ENCODE measurements at places on chromosomes 13 and 19.
A peak's percentile ranks its signal among the peaks of the same experiment; 100 is the strongest.

- no peak for DNase-seq
These were observed 410.1 kb upstream of the HTR2A start for GRCh38 chr13:47306991-47307390.

DNA sequence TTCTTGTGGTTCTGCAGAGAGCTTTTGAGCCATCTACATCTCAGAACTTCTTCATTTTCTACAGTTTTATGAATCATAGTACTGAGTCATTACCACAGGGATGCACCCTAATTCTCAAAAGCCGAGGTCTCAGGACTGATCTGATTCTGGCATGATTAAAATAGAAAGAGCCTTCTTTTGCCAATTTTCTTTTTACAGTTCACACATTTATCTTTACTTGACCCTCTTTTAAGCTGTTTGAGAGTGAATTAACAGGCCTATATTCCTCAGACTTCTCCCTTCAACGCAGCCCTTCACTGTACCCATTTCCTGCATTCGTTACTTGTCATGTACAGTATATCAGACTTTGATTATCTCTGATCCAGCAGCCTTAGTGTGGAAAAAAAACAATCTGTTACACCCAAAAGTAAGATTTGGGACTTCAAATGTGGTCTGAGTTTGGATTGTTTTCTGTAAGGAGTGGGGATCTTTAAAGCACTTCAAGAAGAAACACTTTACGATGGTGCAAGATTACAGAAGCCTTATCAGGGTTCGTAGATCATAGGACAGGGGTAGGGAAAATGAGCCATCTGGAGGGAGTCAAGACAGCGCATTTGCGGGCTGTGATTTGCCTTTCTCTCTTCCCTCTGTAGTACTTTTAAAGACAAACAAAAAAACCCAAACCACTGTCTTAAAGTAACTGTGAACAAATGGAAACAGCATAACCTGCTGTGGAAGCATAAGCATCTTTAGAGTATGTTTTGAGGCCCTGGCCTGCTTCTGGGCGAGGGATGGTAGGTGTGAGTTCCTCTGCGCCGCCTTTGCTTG is 15.3 kb upstream of the GPR183 start:
- DNase-seq = no peak

DNA sequence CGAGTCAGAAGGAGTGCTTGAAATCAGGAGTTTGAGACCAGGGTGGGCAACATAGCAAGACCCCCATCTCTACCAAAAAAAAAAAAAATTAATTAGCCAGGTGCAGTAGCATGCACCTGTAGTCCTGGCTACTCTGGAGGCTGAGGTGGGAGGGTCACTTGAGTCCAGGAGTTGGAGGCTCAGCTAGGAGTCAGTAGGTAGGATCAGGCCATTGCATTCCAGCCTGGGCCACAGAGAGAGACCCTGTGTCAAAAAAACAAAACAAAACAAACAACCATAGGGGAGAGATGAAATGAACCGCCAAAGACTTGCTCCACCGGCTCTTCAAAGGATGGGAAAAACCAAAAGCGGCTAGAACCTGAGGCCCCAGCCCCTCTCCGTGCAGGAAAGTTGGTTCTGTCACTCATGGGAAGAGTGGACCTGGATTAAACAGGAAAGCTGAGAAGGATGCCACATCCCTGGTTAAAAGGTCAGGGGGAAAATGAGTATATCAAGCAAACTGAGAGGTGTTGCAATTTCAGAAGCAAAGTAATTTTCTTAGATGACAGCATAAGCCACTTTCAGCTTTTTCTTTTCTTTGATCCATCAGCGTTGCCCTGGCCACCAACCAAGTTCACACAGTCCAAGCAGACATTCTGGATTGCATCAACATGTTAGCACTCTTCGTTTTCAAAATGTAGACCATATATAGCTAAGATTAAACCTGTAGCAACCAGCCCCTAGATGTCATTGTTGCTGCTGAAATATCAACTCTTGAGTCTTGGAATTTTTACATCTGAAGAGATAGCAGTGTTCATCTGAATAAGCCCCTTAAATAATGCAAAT is 8.9 kb upstream of the ZNF507 start:
- no peak for DNase-seq

- DNase-seq = no peak
These were observed 777.1 kb downstream of the LIG4 start for GRCh38 chr13:107438251-107438650.

GRCh38 chr13:49810567-49811526 is 18.4 kb upstream of the KPNA3 start:
- no peak for DNase-seq

- no peak for DNase-seq
These were observed 35.3 kb downstream of the CEBPG start for GRCh38 chr19:33408538-33409434.

- DNase-seq = no peak
These were observed 46.8 kb downstream of the MIPEP start for GRCh38 chr13:23842406-23842805.

GRCh38 chr19:7226739-7227138 is 67.5 kb downstream of the INSR start:
- DNase-seq = no peak

DNA sequence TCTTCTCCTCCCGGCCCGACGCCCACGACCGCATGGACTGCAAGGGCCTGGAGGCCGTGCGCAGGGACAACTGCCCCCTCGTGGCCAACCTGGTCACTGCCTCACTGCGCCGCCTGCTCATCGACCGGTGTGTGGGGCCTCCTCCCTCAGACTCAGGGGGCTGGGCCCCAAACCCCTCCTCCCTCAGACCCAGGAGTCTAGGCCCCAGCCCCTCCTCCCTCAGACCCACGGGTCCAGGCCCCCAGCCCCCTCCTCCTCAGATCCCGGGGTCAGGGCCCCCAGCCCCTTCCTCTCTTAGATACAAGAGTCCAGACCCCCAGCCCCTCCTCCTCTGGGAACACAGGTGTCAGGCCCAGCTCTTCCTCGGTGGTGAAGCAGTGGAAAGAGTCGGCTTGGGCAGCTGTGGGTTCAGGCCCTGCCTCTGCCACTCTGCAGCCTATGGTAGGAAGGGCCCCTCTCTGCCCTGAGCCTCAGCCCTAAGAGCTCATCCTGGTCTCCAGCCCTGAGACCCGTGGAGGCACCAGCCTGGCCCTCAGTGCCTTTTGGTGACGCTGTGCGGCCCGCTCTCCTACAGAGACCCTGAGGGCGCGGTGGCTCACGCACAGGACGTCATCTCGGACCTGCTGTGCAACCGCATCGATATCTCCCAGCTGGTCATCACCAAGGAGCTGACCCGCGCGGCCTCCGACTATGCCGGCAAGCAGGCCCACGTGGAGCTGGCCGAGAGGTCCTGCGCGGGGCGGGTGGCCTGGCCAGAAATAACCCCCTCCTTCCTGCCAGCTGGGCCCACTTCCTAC is 3.7 kb upstream of the SPIB start:
- peak; percentile 69 for DNase-seq

- peak; percentile 59 for DNase-seq
These were observed 5.0 kb downstream of the CLEC11A start for GRCh38 chr19:50728084-50728737.

DNA sequence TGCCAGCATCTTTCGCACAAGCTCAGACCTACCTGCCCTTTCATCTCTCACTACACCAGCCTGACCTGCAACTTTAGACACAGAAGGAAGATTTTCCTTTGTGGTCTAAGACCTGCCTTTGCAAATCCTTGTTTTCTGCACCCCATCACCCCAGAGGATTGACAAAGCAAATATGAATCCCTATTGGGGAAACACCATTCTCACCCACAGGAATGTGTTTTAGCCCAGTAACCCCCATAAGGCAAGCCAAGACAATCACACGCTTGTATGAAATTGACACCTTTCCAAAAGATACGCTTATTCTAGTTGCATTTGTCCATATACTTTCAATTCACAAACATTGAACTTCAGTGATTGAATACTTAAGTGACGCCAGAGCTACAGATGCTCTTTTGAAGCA is 55.7 kb downstream of the SPATA13 start:
- no peak for DNase-seq

GRCh38 chr19:8001651-8001994 is 3.8 kb downstream of the ELAVL1 start:
- DNase-seq = no peak

GRCh38 chr19:1239796-1240737 is 1.5 kb upstream of the ATP5F1D start:
- DNase-seq = peak; percentile 78

- DNase-seq = no peak
These were observed 263.4 kb upstream of the ZNF507 start for GRCh38 chr19:32082028-32082427.

GRCh38 chr19:10266706-10267105 is 4.2 kb upstream of the ICAM1 start:
- DNase-seq = no peak

- DNase-seq = no peak
These were observed 396.9 kb upstream of the SLITRK1 start for GRCh38 chr13:84279166-84279565.

GRCh38 chr13:59144700-59145099 is 1019.0 kb downstream of the DIAPH3 start:
- no peak for DNase-seq

DNA sequence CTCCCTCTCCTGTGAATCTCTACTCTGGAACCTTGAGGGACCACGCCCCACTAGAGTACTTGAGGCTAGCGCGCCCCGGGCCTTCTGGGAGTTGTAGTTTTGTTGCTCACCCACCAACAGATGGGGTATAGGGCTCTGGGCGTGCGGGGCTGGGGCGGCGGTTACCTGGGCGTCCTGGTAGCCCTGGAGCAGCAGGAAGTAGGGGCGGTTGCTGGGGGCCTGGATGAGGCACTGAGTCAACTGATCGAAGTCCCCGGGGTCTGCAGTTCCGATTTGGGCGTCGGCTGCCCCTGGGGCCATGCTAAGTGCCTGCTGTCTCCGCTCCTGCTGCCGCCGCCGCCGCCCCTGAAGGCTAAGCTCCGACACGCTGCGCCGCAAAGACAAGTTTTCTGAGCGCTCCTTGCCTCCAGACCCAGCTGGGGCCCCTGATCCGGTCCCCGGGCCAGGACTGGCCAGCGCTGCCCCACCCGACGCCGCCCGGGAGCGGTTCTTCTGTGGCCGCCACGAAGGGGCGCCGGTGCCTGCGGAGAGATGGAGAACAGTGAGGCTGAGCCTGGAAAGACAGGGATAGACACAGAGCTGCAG is 5.3 kb downstream of the RASIP1 start:
- no peak for DNase-seq

DNA sequence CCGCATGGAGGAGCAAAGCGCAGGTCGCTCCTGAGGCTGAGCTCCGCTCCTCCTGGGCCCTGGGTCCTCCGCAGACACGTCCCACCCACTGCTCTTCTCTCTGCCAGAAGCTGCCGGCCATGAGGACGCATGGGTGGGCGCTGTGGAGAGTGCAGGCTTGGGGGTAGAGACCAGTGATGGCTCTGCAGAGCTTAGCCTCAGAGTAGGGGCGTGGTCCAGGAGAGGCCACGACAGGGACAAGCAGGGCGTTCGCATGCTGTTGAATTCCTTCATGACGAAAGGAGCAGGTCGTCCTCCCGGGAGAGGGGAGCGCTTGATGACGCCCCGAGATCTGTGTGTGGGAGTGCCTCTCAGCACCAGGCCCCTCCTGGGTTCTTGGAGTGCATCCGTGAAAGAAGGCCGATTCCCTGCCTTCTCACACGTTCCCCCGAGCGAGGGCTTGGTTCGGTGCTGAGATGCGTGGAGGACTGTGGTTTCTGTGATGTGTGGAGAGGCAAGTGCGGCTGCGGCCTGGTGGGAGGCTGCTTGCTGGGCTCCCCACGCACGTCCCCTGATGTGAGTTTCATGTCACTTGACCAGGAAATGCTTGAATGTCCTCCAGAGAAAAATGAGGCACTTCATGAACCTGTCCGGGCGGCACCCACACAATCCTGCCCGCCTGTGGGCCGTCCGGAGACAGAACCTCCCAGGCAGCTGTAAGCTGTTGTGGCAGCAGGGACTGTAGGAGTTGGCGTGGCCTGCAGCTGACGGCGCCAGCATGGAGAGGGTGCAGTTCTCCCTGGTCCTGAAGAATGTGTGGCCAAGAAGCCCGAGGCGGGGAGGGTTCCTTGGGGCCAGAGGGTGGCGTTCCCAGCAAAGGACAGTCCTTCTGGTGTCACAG is 4.5 kb downstream of the SF3A2 start:
- DNase-seq = no peak

DNA sequence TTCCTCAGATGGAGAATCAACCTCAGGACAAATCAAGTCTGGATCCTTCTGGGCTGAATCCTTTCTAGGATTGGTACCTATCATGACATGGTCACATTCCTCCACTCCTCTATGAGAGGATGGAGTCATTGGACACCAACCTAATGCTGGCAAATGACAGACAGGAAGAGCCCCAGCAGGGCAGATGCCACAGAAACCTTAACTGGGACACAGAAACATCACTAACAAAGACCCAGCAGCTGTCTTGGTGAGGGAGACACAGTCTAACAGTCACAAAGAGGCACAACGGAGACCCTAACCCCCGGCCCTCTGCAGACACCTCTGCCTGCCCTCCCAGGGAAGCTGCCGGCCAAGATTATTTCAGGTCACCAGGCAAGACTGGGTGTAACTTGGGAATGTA is 2.1 kb downstream of the ANKRD27 start:
- no peak for DNase-seq

DNA sequence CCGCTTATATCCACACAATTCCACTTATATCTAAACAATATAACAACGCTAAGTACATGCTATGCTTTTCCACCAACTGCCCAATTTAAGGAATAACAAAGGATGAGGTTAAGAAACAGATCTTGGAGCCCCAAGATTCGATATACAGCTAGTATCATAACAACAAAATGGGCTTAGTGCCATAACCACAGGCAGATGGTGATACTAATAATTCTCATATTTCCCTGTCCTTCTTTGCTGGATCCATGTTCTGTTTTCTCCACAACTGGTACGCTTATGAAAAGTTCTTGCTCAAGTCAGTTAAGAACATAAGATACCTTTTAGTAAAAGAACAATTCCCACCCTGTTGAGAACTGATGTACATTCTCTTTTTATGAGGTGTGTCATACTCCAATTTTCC is 33.9 kb downstream of the CAB39L start:
- DNase-seq = no peak

DNA sequence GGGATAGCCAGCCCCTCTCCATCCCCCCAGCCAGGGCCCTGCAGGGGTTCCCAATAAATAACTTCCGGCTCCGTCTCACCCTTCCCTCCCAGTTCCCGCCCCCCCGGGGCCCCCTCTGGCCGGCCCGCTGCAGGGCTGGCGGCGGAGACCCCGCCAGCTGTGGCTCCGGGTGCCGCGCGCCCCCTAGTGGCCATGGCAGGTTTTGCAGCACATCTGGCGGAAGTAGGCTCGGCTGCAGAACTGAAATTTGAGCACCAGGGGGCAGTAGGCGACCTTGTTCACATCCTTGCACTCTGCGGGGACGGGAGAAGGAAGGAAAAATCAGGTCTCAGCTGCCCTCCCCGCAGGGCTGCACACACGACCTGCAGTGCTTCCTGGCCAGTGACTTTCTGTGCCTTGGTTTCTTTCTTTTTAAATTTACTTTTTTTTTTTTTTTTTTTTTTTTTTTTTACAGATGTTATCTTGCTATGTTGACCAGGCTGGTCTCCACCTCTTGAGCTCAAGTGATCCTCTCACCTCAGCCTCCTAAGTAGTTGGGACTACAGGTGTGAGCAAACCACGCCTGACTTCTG is 3.6 kb upstream of the MYO1F start:
- DNase-seq = peak; percentile 83

GRCh38 chr13:114035583-114036531 is 62.0 kb upstream of the C13orf46 start:
- DNase-seq = no peak

GRCh38 chr13:110014719-110015118 is 228.3 kb upstream of the IRS2 start:
- DNase-seq = no peak

Measured in stimulated activated CD8-positive, alpha-beta memory T cell treated with anti-CD3 and anti-CD28 coated beads, Interleukin-7, amount 100 ng/mL, for 24 hours (primary cell).